ENCODE measurements at places on chromosomes 3 and 15. TPM values are rescaled to one million over a fixed set of nuclear protein-coding genes. Genes with fewer than 3 reads are reported as not detected.

Gene COLQ
- 0.66 TPM for total RNA-seq

Gene RPS17
- total RNA-seq: 1,497 TPM

Gene BLM
- total RNA-seq: 0.33 TPM

Gene PRRT3
- total RNA-seq: 5.4 TPM

Gene APBA2
- 12.2 TPM for total RNA-seq

Gene PDIA5
- 46.3 TPM for total RNA-seq

Gene RARRES1
- 232 TPM for total RNA-seq

Gene EIF1B
- 12.9 TPM for total RNA-seq

Gene CCDC13
- 0.29 TPM for total RNA-seq

Gene CISH
- 0.73 TPM for total RNA-seq

Gene SLC24A5
- not detected for total RNA-seq

Gene CHCHD4
- 9.4 TPM for total RNA-seq

Measured in smooth muscle cell of trachea (primary cell).